Kidney epithelial cell (primary cell): ENCODE measurements at places on chromosomes 5 and 9. TPM values are rescaled to one million over a fixed set of nuclear protein-coding genes. Genes with fewer than 3 reads are reported as not detected.

DNA sequence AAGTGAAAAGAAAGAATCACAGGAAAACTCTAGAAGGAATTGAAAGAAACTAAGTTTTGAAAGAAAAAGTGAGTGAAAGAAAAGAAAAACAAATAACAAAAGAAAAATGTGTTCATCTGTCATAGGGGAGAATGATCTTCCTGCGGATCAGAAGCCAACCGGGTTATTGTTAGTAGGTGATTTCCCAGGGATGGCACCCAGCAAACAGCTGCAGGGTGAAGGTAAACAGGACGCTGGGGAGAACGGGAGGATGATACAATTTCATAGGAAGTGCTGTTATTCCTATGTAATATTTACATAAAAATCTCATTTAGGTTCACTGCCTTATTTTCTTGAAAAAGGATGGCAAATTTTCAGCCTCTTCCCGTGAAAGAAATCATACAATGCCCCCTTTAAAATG is 72.4 kb upstream of the LHFPL2 start:
- DNase-seq = no peak

- DNase-seq = no peak
Observed at GRCh38 chr5:1201327-1202025, at the start of gene SLC6A19. SLC6A19 (plus strand) TSS chr5:1201595; CDS start chr5:1201651, 56 bp downstream.

IFNE gene
- 0.34 and 1.0 TPM in 2 replicates for total RNA-seq

DNA sequence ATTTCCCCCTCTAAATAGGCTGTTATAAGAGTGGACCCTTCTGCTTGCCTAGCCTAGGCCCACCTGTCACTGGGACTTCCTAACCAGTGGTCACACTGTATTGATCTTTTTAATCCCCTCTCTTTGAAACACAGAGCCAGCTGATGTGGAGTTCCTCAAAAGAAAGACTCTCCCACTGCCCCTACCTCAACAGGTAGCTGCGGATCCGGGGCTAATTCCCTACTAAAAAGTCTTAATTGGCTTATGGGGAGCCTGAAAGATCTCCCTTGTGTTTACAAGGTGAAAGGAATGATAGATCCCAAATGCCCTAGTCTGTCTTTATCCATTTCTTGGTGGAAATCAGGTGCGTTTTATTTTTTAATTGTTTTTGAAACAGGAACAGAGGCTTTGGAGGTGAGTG is 2.0 kb downstream of the NEUROG1 start:
- no peak for DNase-seq

DNA sequence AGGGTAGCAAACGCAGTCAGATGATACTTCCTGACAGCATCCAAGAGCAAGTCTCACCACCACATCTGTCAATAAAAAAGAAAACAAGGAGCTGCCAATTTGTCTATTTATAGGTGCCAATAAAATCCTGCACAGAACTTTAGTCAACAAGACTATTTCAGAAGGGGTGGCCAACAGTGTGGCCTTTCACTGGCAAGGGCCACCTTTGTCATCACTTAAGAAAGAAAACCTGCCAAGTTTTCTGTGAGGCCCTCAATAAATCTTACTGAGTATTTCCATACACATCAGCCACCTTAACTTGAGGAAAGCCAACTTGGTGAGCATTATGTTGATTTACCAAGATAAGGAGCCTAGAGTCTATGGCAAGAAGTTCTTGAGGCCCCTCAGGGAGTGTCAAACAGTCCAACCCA is 312.3 kb downstream of the ENC1 start:
- DNase-seq = no peak

ZBTB6 gene
- total RNA-seq = 12.8 and 13.1 TPM in 2 replicates

DNA sequence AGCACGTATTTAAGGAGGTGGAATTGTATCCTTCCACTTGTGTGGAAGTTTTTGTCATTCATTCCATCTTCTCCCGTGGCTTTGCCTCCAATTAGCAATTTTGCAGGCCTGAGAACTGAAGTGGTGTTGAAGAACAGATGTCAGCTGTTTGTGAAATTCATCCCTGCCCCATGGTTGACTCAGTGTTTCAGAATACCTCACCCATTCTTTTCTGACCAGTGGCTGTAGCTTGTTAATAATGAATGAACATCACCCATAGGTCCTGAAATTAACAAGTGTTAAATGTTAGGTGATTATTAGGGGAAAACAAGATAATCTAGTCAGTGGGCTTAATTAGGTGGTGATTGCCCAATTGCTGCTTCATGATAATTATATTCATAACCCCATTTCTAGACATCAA is 11.7 kb downstream of the ZNF462 start:
- DNase-seq = no peak

MPDZ gene
- total RNA-seq = 17.3 and 27.2 TPM in 2 replicates

GRCh38 chr5:35129921-35130485 is 82.3 kb upstream of the AGXT2 start:
- DNase-seq = no peak

REEP2 gene
- 34.7 and 40.2 TPM in 2 replicates for total RNA-seq

DNA sequence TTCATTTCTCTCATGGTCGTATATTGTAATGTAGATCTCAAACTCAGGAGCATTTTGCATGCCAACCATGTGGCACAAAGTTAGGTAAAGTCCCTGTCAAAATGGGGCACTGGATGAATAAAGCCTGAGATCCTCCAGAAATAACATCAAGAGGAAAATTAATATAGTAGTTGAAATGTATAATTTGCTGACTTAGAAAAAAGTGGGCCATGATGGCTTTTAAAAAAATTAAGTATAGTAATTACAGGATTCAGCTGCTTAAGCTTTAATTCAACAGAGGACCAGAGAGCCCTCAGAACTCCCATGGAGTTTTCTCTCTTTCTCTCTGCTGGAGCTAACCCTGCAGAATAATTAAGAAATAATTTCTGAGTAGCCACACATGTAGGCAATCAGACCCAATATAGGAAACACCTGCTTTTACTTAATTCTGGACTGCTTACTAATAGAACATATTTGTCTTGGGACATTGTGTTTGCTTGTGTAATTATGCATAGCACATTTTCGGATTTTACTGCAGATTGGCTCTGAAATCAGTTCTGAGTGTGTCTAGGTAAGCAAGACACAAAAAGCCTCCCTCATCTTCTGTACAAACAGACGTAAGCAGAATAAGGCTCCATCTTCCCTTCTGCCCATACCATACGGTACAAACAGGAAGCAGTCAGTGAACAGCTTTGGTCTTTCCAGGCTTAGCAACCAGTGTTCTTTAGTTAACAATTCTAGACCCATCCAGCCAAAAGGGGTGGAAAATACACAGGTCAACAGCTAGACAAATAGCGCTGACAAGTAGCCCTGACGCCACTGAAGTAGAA is 26.5 kb upstream of the PCSK1 start:
- no peak for DNase-seq

GRCh38 chr5:179321206-179321987 is 23.9 kb downstream of the ADAMTS2 start:
- DNase-seq = no peak

ANKRD55 gene
- total RNA-seq = not detected in 2 replicates

GRK6 gene
- 34.9 and 46.4 TPM in 2 replicates for total RNA-seq

MEGF10 gene
- total RNA-seq = 0.96 and 1.3 TPM in 2 replicates

DNA sequence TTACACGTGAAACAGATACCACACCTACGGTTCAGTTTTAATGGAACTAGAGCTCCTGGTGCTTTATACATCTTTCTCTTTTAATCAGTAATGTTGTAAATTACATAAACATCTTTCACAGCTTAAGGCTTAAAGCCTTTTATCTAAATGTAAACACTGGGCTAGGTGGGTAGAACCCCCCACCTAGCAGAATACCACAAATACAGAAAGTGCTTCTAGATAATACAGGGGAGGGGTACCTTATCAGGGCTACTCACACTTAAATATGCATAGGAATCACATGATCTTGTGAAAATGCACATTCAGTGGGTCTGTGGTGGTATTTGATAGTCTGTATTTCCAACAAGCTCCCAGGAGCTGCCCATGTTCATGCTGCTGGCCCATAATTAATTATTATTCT is 256.4 kb upstream of the TARS1 start:
- no peak for DNase-seq

DNA sequence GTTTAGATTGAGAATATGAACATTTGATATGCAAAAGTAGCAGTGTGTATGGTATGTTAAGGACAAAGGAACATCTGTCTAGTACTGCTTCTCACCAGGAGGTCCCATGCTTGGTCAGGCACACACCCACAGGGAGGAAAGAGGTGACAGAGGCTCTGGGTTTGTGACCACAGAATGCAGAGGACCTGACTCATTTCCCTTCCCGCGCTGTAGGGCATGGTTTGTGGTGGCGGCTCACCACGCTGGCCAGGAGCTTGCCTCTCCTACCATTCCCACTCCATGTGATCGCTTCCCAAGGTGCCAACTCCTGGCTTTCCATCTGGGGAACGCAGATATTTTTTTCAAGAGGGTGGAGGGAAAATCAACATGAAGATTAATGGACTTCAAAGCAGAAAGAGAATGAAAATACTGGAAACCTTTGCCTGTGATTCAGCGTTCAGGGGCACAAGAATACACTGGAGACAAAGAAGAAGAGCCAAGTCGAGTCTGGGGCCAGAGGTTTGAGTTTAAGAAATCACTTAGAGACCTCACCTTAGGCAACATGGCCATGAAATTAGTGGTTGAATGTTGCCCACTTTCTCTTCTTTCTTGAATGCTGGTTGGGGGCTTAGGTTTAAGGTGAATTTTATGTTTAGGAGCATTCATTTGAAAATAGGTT is 477.8 kb downstream of the CCDC171 start:
- peak; percentile 93 for DNase-seq

- DNase-seq = no peak
Observed at GRCh38 chr5:89395111-89395510, 512.1 kb upstream of the MEF2C start.

DNA sequence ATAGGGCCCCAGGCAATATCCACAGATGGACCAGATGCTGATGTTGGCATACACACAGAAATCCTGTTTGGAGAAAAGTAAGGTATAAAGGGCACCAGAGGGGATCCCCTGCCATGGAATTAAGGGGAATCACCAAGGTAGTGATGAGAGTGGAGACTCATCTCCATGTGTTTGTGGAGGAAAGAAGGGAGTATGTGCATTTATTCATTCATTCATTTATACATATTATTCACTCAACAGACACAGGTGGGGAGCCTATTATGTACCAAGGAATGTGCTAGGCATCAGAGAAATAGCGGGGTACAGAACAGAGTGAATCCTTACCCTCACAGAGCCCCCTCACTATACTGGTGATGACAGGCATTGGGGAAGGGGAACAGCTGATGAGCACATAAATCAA is 116.8 kb upstream of the IL12B start:
- DNase-seq = no peak

ZNF883 gene
- 2.7 and 3.0 TPM in 2 replicates for total RNA-seq

- no peak for DNase-seq
Observed at GRCh38 chr5:173581408-173582215, 34.8 kb downstream of the BOD1 start.

ANKRD34B gene
- 1.5 and 2.2 TPM in 2 replicates for total RNA-seq

GRCh38 chr9:89522261-89522958 is 24.5 kb upstream of the SEMA4D start:
- DNase-seq = no peak

DNA sequence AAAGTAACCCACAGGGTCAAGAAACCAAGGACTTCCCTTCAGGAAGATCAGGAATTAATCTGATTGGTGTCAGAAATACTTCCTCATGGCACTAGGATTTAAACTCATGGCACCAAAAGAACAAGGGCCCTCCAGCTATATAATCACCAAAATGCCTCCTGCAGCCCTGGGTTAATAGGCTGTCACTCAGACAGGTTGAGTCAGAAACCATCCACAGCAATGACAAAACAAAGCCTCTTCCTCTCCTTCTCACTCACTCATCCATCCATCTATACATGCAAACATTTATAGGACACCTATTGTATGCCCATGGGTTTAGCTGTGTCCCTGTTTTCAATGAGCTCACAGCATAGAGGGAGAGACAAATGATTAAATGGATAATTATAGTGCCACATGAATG is 62.5 kb upstream of the SPOCK1 start:
- no peak for DNase-seq

DNA sequence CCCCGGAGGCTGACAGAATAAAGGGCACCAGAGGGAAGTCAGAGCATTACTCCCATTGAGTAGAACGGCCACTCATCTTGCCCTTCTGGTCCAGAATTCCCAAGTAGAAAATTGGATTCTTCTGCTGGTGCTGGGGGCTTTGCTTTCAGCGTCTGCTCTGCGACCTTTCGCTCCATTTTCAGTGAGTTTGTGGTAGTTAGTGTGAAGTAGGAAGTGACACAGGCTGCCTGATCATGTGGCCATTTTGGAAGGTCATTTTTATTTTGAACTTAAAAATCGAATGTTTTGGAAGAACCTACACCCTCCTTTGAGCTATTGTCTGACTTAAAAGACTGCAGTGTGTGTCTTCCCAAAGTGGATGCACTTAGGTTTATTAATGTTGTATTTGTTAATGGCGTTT is 56.7 kb upstream of the FAM120AOS start:
- no peak for DNase-seq

KIF2A gene
- total RNA-seq = 51.3 and 53.4 TPM in 2 replicates

DNA sequence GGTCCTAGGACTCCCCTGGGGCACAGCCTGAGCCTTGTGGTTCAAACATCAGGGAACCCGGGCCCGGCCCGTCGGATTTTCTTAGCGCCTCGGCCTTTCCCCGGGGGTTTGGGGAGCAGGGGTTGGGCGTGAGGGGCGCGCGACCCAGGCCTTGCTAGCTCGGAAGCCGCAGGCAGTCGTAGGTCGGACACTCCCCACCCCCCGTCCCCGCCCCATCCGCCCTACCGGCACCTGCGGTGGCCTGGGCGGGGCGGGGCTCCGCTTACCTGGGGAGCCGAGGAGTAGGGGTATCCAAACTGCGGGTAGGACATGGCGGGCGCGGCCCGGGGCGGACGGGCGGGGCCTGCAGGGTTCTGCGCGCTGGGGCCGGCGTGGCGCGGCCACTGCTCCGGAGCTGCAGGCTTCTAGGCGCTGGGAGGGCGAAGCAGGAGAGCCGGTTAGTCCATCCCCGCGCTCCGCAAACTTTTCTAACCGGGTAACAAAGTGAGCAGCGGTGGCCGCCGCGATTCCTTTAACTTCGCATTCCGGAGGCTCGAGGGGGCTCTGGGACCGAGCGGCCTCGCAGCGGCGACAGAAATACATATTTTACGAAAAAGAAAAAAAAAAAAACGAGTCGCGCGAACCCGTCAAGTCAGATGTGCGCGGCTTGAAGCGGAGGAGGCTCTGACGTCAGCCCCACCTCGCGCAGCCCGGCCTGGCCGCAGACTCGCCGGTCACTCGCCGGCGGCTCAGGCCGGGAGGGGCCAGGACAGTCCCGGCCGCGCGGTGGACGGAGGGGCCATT is at the start of gene IRX4:
IRX4 (minus strand) TSS at position 589 of the 783 bp plus-strand sequence; CDS start at position 311, 278 bp downstream.
- no peak for DNase-seq

GRCh38 chr5:78353520-78353919 is 6.9 kb upstream of the SCAMP1 start:
- DNase-seq = no peak

- DNase-seq = no peak
Observed at GRCh38 chr9:82206946-82207345, 218.4 kb downstream of the SPATA31D1 start.

- no peak for DNase-seq
Observed at GRCh38 chr9:109143881-109144562, 23.0 kb downstream of the FRRS1L start.
